D721Med (cell line): ENCODE measurements at places on chromosomes 5 and 9.

- DNase-seq: no peak
Measured at GRCh38 chr5:171494452-171495121, 75.1 kb downstream of the FGF18 start.

DNA sequence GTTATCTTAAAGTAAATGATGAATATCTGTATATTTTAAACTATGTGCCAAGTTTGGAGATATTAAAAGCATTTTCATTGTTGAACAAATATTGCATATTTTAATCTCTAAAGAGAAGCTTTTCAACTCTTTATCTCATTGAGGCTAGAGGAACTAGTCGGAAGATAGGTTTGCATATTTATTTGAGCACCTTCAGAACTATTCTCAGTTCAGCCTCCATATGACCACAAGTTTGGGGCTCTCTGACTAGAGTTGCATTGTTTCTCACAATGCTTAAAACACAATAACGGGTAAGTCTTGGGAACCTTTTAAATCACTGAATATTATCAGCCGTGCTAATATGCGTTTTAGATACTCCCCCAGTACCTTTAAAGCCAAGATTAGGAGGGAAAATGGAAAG lies 47.3 kb upstream of the CTXN3 start:
- DNase-seq: no peak

- DNase-seq: no peak
Measured at GRCh38 chr5:111929261-111929660, 172.3 kb upstream of the NREP start.

DNA sequence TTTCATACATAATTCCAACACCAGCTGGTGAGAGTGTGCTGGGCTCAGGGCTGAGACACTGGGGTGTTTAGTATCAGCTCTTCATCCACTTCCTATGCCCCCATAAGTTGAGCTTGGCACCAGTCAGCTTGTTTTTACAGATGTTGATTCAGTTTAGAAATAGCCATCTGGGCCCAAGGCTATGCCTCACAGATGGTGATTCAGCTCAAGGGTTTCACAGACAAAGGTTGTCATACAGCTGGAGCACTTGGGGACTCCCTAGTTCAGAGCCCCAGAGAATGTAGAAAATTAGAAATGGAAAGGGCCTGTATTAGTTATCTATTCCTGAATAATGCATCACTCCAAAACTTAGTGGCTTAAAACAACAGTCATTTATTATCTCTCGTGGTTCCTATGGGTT lies 10.3 kb upstream of the CRHBP start:
- DNase-seq: no peak

GRCh38 chr5:123496892-123497291 lies 15.1 kb upstream of the CSNK1G3 start:
- no peak for DNase-seq

DNA sequence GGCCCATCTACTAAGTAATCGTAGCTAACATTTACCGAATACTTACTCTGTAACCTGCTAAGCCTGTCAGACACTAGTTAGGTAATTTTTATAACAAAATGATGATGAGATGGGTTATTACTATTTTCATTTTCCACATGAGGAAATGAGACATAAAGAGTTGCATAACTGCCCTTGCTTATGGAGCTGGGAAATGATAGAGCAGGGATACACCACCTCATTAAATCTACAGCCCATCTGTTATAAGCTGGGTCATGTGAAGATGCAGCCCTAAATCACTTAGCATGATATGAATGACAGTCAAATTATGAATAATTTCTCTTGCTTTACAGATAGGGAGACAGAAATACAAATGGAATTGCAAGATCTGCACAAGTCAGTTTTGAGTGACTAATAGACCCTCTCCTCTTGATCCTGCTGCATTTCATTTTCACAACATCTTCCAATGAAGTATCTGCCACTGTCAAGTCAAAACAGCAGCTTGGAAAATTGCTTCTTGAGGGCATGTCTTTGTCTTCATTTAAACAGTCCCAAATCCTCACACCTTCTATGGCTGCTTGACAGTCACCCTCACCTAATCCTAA lies 364.7 kb downstream of the PRELID2 start:
- DNase-seq: no peak

DNA sequence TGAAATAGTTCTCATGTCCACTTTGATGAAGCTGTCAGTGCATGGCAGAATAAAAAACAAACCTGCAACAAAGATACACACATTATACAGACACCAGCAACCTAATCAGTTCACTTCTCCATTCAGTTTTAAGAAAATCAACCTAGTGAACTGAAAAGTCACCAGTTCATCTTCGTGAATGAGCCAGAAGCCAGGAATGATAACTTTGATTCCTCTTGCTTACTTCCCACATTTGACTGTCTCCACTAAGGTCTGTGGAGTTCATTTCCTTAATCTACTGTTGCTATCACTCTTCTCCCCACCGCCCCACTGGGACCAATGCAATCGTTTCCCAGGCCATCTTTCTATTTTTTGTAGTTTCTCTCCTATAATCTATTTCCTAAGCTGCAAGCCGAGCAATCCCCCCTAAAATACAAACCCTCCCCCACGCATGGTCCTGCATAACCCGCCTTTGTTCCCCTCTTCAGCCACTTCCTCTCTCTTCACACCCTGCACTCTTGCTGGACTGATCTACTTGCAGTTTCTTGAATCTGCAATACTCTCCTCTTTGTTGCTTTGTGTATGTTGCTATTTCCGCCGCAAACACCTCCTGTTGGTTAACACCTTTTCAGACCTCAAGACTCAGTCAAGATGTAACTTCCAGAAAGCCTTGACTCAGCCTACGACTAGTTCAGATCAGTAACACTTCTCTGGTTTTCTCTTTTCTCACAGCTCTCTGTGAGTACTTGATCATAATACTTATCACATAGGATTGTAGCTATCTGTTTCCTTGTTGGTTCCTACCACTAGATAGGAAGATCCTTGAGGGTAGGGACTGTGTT lies 16.6 kb downstream of the STOM start:
- DNase-seq: no peak

- DNase-seq: no peak
Measured at GRCh38 chr5:155091063-155091648, 77.6 kb downstream of the KIF4B start.

DNA sequence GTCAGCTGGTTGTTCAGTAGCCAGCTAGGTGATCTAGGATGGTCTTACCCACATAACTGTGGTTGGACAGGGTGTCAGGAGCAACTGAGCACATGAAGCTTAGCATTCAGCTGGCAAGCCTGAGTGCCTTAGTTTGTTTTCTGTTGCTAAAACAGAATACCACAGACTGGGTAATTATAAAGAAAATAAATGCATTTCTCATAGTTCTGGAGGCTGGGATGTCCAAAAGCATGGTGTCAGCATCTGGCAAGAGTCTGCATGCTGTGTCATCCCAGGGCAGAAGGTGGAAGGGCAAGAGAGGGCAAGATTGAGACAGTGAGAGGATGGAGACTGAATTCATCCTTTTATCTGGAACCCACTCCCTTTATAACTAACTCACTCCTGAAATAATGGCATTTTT lies 921.5 kb downstream of the TLE4 start:
- DNase-seq: no peak

DNA sequence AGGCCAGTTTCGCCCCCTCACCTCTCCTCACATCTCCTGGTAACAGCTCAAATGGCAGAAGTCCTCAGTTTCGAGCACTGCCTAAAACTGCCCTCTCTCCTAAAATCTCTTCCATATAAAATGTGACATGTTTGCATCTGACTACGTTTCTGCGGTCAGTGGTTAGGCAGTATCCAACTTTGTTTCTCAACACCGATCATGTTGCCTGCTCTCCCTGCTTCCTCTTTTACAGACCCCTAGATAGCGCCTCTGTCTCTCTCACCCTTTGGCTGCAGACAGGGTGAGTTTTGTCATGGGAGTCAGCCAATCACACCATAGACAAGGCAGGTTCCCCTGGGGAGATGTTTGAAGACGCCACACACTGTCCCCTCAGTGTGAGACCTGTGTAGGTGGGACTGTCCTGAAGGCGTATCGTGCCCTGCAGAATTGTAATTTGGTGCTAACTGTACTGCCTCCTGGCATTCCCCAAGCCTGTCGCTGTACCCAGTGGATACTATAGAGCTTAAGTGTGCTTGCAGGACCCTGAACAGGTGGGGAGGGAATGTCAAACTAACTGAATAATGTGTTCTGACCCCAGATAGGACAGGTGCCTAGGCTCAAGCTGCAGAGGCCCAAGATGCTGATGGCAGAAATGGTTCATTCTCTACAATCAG lies 1.1 kb downstream of the HEXB start:
- no peak for DNase-seq

DNA sequence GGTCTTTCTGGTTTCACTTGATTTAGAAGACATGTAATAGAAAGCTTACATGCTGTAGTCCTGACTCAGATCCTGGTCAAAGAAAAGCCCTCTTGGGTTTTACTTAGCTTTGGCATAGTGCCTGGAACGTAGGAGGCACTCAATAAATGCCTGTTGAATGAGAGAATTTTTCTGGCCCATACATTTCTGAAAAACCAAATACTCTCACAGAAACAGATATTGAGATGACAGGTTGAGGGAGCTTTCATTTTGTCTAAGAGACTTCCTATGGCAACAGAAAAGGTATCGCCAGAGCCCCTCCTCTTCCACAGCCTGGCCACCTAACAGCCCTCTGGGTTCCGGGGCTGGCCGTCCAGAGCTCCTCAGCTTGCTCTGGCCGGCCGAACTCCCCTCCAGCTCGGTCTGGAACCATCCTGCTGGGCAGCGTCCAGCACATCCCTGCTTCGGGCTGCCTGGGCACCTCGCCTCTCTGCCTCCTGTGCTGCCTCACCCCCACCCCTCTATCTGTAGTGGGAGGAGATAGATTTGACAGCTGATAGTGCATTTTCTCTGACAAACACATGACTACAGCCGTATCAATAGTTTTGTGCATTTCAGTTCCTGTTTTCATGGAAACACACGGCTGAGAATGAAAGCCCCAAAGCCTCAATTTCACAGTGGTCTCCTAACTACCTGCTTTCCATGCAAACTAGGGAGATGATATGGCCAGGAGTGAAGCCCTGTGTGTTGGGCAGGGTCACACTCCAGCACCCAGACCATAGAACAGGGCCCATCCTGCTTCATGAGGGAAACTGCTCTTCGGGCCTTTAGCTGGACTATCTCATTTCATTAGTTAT lies 1.1 kb downstream of the IL4 start:
- no peak for DNase-seq

DNA sequence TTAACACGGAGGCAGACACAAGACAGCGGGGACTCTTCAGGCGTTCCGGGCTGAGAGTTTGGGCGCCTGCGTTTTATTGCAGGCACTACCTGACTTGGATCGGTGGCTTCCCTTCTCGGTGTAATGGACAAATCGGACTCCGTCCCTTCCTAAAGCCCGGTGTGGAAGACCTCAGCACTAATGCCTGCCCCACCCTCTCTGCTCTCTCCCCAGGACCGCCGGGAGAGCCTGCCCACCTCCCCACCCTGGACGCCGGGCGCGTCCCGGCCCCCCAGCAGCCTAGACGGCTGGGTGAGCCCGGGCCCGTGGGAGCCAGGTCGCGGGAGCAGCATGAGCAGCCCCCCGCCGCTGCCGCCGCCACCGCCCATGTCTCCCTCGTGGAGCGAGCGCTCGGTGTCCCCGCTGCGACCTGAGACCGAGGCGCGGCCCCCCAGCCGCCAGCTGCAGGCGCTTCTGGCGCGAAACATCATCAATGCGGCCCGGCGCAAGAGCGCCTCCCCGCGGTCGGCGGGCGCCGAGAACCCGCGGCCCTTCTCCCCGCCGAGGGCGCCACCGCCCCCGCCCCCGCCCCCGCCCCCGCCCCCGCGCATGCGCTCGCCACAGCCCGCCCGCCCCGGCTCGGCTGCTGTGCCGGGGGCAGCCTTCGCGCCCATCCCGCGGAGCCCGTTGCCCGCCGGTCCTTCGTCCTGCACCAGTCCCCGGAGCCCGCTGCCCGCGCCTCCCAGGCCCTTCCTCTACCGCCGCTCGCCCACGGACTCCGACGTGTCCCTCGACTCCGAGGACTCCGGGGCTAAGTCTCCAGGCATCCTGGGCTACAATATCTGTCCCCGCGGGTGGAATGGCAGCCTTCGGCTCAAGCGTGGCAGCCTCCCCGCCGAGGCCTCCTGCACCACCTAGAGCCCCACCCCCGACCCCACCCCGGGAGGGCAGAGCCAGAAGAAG lies 4.6 kb upstream of the MYOZ3 start:
- DNase-seq: peak; percentile 94

- DNase-seq: no peak
Measured at GRCh38 chr5:87354496-87354895, 58.2 kb downstream of the CCNH start.

GRCh38 chr9:72775570-72775969 lies 177.3 kb downstream of the ALDH1A1 start:
- no peak for DNase-seq

DNA sequence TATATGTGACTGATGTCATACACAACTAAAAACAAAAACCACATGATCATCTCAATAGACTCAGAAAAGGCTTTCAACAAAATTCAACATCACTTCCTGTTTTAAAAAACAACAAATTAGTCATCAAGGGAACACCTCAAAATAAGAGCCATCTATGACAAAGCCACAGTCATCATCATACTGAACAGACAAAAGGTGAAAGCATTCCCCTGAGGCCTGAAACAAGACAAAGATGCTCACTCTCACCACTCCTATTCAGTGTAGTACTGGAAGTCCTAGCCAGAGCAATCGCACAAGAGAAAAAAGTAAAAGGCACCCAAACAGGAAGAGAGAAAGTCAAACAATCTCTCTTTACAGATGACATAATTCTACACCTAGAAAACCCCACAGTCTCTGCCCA lies 893.5 kb upstream of the EDIL3 start:
- DNase-seq: no peak

DNA sequence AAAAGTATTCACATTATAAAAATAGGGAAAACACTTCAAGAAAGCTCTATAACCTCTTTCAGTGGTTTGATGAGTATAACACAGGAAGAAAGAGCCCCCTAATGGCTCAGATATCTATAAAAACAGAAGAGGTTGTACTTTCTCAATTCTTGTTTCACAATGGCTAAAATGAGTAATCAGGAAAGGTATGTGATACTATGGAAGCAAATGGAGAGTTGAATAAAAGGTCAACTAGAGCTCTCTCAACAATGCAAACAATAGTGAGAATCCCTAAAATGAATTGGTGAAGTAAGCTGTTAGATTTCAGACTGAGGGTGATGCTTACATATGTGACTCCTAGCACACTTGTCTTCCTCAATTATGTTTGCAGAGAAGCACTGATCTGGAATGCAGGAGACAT lies 584.6 kb upstream of the CDH18 start:
- no peak for DNase-seq

DNA sequence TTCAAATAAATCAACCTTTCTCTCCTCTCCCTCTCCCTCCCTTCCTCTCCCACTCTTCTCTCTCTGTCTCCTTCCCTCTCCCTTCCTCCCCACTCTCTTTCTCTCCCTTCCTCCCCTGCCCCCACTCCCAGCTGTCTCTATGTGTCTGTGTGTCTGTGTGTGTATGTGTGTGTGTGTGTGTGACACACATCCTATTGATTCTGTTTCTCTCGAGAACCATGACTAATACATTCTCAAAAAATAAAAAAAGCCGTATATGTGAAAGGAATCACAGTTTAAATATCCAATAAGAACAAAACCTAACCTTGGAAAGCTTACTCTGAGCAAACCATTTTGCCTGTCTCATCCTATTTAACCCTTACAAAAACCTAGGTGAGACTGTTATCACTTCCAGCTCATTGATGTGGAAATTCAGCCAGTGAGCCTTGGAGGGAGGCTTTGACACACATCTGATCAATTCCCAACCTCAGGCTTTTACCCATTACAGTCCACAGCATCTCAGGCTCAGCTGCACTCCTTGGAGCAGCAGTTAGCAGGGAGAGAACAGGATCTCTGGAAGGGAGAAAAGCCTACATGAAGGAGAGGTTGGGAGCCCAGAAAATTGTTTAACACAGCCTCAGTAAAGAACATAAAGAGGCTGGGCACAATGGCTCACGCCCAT lies 8.3 kb downstream of the HSD17B3 start:
- no peak for DNase-seq

- DNase-seq: no peak
Measured at GRCh38 chr9:89319015-89319905, 960 bp downstream of the SECISBP2 start.
